ENCODE measurements at places on chromosomes 4 and X.

DNA sequence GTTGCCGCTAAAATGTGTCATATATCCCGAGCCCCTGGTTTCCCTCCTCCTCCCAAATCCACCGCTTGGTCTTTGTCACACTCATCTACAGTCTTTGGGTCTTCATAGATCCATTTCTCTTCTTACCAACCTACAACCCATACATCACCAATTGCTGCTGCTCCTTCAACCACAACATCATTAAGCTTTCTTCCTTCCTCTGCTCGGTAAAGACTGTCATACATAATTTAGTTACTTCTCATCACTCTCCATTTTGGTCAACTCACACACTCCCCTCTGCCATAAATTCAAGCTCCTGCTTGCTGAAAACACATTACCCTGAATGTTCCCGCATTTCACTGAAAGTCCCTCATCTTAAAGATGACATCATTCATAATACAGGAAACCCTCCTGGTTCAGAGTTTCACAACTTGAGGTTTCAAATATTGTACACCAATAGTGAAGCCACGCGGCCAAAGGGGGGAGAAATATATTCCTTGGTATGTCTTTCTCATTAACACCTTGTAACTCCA is 1.7 kb upstream of the DCTD start:
- DNase-seq = no peak

- DNase-seq = no peak
Observed at GRCh38 chr4:53478671-53479456, 101.4 kb downstream of the FIP1L1 start.

DNA sequence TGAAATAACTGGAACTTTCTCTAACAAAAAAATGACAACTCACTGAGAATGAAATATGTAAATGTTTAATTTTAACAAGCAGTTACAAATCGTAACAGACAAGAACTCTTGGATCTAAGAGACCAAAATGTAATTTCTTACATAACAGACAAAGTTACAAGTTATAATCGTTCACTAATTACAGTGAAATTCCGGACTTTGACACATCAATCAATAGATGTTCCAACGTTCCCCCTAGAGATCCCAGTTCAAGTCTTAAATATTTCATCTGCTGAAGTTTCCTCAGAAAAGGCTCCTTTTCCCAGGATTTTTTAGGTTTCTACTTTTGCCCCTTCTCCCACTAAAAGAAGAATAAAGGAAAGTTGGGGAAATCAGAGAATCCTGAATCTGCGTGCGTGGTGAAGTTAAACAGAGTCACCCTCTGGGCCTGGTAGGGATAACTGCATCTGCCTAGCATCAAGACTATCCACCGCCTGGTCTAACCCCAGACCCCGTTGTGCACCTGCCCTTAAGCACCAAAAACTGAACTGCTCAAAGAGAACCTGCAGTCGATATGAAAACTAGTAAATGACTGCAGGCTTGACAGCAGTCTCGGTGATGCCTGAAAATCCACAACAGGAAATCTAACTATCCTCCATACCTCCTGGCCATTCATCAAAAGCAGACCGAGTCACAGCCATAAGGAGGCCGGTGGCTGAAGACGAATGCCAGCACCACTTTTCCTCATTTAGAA is 2.3 kb downstream of the IRF2 start:
- no peak for DNase-seq

- DNase-seq = no peak
Observed at GRCh38 chr4:125529071-125529470, 214.3 kb downstream of the FAT4 start.

DNA sequence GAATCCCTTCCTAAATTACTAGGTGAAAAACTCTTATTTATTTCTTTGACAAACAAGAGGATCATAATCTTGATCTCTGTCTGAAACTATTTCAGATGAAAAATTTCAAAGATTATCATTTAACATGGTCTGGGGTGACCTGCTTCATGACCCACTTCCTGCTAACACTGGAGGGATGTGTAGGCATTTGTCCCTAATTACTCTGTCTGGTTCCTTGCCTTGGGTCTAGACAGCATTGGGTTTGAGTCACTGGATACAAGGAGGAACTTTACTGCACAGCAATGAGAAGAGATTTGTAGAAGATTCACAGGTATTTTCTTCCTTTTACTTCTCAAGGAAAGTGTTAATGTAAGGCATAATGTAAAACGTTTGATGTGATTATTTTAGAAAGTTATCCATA is 67.9 kb downstream of the LEF1 start:
- DNase-seq = no peak

DNA sequence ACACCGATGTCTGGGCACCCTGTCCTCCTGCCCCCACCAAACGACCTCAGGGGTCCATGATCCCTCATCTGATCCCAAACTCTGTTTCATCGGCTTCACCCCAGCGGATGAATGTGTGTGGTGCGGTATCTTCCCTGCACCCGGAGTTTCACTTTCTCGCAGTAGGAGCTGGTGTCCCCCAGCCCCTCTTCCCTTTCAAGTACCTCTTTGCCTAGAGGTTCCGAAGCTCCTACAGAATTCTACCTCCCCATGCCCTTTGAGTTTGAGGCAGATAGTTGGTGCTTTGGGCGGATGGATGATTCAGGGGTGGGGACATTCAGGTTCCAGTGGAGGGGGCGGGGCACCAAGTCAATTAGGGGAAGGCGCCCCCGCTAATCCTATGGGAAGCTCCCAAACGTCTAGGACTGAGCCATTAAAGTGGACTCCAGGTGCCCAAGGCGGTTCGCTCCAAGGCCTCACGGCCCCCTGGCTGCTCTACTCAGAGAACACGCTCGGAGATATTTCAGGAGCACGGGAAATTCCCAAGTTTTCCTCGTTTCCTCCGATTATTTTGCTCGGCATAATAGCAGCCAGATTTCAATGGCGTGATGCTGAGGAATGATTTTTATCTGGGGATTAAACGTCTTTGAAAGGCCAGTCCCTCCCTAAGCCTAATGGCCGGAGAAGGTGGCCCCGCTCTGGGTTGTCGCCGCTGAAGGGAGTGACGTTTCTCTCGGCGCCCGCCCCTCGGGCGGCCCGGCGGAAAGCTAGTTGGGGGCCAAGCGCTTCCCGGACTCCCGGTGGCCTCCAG is 1.3 kb downstream of the MSX1 start:
- DNase-seq = no peak

DNA sequence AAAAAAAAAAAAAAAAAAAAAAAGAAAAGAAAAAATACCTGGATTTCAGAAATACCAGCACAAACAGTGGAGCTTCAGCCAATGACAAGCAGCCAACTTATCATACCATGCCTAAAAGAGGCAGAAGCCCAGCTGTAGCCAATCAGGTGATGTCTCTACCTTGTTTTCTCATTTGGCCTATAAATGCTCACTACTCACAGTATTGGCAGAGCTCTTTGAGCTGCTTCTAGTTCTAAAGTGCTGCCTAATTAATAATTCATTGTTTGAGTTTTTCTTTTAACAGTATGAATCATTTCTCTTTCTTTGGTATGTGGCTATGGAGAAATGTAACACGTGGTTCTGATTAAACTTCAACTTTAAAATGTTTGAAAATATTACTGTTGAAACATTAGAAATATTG is 188.8 kb upstream of the TECRL start:
- no peak for DNase-seq
